Kidney (tissue), 22 donors: ENCODE measurements at places on chromosomes 1 and 21. TPM values are rescaled to one million over a fixed set of nuclear protein-coding genes. Genes with fewer than 3 reads are reported as not detected.

HEATR1 gene
- 2.9 TPM for polyA plus RNA-seq

CCDC27 gene
- not detected for polyA plus RNA-seq

COL24A1 gene
- 0.47 TPM for polyA plus RNA-seq

HES3 gene
- polyA plus RNA-seq, result not detected

MYCL gene
- 1.7 TPM for polyA plus RNA-seq

LCE1C gene
- not detected for polyA plus RNA-seq

SAMSN1 gene
- 1.4 TPM for polyA plus RNA-seq

TCHHL1 gene
- not detected for polyA plus RNA-seq

CELA3B gene
- polyA plus RNA-seq, result not detected

DNA sequence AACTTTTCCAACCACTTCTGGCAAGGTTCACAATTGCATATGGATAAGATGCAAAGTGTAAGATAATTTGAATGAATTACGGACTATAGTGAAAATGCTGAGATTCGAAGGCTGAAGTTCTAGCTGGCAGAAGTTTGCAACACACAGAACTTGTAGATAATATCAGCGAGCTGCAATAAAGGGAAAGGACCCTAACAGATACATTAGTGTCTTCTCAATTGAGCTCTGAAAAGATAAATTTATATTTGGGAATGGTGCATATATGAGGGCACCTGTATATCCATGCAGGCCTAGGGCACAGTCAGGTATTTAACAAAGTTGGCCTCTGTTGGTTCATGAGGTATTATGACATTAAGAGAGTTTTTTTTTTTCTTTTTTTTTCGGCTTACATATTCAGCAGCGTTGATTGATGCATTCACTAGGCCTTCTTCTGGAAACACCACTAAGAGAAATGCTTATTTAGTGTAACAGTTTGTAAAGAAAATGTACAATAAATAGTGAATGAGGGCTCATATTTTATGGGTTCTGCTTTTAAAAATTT is 2.2 kb downstream of the NFIA start:
- no peak for DNase-seq

DNA sequence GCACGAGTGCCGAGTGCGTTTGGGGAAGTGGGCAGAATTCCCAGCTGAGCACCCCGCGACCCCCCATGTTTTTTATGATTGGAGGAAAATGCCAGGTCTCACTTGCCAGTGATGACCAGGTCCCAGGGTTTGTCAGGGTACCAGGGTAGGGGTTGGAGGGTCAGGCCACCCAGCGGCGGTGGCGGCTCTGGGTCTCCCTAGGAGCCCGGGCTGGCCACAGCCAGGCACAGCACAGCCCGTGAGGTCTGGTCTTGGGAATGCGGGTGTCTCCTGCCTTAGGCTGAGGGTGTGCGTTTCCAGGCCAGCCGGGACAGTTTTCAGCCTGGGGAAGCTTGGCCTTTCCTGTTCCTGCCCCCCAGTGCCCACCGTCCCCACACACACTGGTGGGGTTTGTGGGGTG is 22.7 kb downstream of the PRKCZ start:
- DNase-seq, result no peak

DNA sequence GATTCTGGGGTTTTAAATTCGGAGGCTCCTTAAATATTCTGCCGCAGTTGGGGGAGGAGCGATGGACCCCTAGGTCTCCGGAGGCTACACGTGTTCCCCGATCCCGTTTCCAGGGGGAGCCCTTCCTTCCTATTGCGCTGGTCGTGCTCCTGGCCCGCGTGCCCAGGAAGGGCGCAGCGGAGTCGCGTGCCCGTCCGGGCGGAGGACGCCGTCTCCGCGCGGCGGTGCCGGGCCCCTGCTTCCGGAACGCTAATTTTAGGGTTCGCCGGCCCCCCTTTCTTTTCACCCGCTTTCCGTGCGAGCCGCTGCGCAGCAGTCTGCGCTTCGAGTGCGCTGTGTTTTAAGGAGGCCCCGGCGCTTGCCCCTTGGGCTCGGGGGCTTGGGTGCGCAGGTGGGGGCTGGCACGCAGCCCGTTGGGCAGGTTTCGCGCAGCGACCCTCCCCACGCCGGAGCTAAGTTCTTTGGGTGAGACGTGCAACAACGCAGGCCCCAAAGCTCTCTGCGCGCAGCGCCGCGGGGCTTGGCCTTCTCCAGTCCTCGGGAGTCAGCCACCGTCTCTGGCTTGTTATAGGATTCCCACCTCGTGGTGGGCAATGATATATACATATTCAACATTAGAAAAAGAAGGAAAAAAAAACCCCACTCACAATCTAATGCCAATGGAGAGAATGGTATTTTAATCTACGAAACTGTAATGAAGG is 43.5 kb upstream of the DNAJC6 start:
- DNase-seq, result peak; percentile 68

- DNase-seq, result peak; percentile 42
Measured at GRCh38 chr1:147853391-147853790, 49.2 kb upstream of the GJA8 start.

- DNase-seq, result no peak
Measured at GRCh38 chr1:57017717-57018116, 51.9 kb upstream of the C8B start.

- no peak for DNase-seq
Measured at GRCh38 chr1:164440232-164440631, 118.8 kb upstream of the PBX1 start.

GRCh38 chr1:87404296-87404695 is 75.6 kb downstream of the LMO4 start:
- DNase-seq, result no peak

DNA sequence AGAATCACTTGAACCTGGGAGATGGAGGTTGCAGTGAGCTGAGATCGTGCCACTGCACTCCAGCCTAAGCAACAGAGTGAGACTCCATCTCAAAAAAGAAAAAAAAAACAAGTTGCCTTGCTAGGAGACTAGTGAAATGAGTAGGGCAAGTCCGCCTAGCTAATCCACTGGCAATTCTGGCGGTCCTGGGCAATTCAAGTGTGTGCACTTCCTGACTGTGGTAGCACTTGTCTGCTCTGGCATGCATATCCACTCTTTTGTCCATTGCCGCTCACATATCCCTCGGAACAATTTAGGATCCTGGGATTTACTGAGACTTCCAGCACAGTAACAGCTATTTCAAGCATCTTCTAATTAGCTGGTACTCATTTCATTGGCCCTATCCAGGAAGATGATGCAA is 426.3 kb upstream of the ADGRL2 start:
- DNase-seq, result no peak

DNA sequence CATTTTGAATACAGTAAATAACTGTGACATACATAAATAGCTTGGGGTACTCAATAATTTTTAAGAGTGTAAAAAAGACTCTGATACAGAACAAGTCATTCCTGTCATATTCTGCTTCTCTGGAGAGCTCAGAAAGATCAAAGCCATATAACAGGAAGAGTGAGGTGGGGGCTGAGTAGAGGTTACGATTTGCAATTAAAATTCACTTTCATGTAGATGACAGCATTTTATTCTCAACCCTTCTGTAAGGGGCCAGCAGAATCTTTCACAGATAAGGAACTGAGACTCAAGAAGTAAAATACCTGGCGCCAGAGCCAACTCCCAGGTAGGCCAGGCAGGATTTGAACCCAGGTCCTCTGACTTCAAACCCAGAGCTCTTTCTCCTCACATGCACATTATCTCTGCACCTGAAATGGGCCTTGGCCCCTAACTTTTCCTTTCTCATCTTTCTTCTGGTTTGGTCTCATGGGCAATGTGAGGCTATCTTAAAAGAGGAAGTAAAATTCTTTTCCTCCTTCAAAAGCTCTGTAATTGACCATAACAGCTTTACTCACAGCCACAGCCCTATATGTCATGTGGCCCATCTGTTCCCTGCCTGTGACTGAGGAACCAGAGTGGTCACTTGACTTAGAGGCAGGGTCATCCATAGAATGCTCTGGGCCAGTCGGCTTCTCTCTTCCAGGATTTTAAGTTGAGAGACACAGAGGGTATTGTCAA is 80.9 kb upstream of the SYT6 start:
- no peak for DNase-seq

GRCh38 chr1:10962483-10962882 is 50.0 kb upstream of the TARDBP start:
- DNase-seq, result no peak
